Hindlimb muscle (tissue), 1 donor: ENCODE measurements at places on chromosomes 2 and 18.

GRCh38 chr2:26704441-26704977 lies 12.0 kb downstream of the KCNK3 start:
- DNase-seq = no peak

DNA sequence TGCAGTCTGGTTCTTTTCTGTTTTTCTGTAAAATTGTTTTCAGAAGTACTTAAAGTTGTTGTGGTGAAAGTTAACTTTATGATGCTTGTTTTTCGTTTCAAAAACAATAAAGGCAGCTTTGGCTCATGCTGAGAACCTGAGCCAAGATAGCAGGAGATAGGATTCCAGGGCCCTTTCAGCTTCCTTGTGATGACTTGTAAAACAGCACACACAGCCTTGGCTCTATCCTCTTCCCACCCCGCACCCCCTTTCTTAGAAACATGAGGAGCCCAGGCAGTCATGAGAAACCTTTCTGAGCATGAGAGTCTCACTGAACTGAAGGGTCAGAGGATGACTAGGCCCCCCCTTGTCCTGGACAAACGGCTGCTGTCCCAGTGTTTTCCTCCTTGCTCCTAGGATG lies 12.4 kb upstream of the CHRNA1 start:
- no peak for DNase-seq

DNA sequence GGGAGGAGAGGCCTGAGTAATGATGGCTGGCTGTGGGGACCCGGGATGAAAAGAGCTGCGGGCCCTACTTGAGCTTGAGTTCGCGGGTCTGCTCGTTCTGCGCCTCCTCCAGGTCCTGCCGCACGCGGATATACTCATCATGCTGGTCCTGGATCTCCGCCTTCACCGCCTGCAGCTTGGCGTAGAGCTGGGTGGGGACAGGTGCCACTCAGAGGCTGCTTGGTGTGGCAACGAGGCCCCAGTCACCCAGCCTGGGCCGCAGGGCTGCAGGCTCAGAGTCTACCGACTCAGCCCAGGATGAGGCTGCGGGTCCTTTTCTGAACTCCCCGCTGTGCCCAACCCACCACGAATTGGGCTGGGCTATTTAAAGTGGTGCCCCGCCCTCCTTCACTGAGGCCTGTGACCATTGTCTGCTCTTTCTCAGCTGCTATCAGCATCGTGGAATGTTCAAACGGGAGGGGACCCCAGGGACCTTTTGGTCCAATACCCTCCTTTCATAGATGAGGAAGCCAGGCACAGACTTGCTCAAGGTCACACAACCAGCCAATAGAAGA lies 28.0 kb downstream of the KIF3C start:
- DNase-seq = no peak

- DNase-seq = no peak
Observed at GRCh38 chr18:62280786-62281185, 44.3 kb upstream of the TNFRSF11A start.

GRCh38 chr2:36734304-36734703 lies 37.8 kb downstream of the VIT start:
- no peak for DNase-seq

DNA sequence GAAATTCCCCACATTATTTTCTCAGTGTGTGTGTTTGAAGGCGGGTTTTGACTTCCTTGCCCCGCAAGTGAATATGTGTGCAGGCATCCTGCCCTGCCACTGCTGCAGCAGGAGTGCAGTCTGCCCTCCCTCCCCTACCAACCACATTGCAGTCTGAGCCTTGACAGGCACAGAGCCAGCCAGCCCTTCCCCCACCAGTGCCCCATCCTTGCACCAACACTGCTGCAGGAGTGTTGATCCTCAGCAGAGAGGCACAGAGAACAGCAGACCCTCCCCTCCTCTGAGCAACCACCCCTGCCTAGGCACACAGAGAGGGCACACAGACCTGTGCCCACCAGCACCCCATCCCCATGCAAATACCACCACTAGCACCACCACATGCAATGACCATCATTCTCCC lies 683.0 kb upstream of the PKDCC start:
- no peak for DNase-seq

DNA sequence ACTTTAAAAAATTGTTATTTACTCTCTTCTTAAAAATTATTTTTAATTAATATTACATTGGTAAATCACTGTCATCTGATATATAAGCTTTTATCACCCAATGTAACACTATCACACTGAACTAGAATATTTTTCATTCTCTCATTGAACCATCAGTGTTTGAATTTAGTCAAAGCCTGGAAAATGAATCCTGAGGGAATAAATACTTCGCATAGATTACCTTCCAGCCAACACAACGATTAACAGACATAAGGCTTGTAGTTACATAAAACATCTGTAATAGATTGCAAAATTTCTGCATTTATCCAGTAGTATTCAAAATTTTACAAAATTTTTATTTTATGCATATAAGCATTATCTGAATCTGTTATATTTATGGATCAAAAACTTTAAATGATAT lies 314.9 kb downstream of the ERBB4 start:
- DNase-seq = peak; percentile 3

- DNase-seq = no peak
Observed at GRCh38 chr18:25495606-25496005, 143.6 kb upstream of the ZNF521 start.

GRCh38 chr18:79570266-79571201 lies 109.1 kb upstream of the CTDP1 start:
- no peak for DNase-seq

DNA sequence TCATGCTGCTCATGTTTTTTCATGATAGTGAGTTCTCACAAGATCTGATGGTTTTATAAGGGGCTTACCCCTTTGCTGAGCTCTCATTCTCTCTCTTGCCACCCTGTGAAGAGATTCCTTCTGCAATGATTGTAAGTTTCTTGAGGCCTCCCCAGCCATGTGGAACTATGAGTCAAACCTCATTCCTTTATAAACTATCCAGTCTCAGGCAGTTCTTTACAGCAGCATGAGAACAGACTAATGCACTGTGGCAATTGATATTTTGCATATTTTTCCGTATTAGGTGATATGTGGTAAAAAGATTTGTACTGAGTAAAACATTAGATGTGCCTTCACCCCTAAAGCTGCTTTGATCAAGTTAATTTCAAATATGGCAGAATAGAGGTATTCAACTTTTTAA lies 48.8 kb downstream of the RAB27B start:
- no peak for DNase-seq
